NCI-H187 (cell line): ENCODE measurements at places on chromosomes 6 and 20.

DNA sequence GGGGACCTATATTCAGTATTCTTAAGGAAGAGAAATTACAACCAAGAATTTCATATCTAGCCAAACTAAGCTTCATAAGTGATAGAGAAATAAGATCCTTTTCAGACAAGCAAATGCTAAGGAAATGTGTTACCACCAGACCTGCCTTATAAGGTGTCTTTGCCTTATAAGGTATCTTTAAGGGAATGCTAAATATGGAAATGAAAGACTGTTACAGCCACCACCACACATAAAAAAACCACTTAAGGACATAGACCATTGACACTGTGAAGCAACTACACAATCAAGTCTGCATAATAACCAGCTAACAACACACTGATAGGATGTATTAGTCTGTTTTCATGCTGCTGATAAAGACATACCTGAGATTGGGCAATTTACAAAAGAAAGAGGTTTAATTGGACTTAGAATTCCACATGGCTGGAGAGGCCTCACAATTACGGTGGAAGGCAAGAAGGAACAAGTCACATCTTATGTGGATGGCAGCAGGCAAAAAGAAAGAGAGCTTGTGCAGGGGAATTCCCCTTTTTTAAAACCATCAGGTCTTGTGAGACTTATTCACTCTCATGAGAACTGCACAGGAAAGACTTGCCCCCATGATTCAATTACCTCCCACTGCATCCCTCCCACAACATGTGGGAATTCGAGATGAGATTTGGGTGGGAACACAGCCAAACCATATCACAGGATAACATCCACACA lies 119.2 kb upstream of the LAMA2 start:
- no peak for DNase-seq

DNA sequence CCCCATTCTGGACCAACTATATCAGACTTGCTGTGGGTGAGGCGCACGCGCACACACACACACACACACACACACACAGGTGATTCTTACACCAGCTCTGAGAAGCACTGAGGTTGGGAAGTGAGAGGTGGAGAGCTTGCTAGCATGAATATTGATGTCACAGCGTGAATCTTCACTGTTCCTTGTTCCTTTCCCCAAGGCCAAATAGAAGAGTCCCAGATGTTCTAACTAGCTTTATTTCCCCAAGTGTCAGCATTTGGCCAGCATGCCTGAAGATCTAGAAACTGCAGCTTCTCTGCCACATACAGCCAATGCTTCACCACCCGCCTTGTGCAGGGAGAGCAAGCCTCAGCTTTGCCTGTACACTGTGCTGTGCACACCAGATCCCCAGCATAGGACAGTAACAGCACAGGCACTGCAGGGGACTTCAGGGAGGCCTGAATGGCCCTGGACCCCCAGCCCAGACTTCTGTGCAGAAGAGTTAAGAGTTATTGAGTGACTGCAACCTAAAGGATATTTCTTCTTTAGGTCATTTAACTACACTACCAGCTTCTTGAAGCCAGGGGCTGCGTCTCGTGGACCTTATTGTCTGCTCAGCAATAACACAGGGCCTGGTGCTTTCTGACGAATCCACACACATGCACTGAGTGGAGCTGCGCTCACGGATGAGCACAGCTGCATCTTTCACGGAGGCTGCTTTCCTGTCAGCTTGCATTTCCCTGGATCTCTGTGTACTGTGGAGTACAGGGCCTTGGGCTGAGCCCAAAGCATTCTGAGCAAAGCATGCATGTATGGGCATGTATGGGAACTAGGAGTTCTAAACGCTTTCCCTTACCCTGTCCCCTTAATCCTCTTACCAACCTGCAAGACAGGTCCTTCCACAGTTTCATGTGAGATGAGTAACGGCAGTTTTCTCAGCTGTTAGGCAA lies 13.9 kb upstream of the CD93 start:
- no peak for DNase-seq

DNA sequence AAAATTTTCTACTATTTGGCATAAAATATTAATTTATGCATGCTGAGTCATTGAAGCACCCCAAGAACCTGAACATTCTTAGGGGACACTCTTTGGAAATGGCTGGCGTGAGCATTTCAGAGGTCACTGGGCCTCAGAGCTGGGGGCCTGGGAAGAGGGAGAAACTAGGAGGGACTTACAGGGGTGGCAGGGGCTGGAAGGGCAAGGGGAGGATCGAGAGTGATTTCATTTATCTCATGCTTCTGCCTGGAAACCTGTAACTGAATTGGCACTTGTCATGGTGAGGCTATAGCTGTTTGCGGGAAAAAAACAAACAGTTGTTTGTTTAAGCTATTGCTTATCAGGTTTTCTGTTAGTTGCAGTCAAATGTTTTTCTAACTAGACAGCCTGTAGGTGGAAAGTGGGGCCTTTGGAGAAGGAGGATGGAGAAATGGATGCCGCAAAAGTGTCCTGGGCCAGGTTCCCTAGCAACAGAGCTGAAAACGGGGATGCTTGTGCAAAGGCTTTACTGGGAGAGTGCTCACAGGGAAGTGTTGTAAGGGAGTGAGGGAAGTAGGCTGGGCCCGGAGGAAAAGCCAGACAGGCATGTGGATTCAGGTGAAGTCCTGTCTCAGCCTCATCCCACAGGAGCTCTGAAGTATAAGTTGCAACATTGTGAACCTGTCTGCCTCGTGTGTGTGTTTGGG lies 36.4 kb upstream of the KAT14 start:
- no peak for DNase-seq

DNA sequence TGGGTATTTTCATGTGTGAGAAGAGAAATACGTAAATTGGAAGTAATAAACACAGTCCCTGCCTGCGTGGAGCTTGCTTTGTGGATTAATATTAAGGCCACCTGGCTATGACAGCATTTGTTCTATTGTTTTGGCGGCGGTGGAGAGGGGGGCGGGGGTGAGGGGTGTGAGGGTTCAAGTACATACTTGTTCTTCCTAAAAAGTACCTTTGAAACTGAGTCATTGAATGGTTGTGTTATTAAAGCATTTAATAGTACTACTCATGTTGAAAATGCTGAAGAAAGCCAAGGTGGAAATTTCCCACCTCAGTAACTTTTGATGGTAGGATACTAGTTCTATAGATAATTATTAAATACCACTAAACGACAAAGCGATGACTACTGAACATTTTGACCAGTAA lies 95.0 kb downstream of the FOXC1 start:
- DNase-seq: no peak

- no peak for DNase-seq
Observed at GRCh38 chr20:7137395-7138151, 370.1 kb downstream of the BMP2 start.

GRCh38 chr6:41439524-41440418 lies 104.4 kb downstream of the NCR2 start:
- DNase-seq: no peak

DNA sequence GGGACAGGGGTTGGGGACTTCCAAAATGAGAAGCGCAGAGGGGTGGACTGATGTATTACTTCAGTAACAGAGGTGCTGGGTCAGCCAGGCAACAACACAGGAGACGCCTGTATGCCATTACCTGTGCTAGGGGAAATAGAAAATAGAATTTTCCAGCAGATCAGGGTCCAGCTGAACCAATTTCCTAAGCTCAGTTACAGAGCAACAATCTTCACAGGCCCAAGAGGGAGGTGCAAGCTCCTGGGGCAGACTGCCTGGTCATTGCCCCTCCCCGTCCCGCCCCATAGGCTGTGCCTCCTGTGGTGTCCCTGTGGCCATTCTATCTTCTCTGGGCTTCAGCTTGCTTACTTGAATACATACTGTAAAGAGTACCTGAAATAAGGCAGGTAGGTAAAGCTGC lies 3.7 kb downstream of the KCNK5 start:
- DNase-seq: no peak

GRCh38 chr20:17557675-17558006 lies 12.2 kb upstream of the DSTN start:
- no peak for DNase-seq

GRCh38 chr20:38395165-38395564 lies 40.0 kb downstream of the SNHG17 start:
- no peak for DNase-seq

DNA sequence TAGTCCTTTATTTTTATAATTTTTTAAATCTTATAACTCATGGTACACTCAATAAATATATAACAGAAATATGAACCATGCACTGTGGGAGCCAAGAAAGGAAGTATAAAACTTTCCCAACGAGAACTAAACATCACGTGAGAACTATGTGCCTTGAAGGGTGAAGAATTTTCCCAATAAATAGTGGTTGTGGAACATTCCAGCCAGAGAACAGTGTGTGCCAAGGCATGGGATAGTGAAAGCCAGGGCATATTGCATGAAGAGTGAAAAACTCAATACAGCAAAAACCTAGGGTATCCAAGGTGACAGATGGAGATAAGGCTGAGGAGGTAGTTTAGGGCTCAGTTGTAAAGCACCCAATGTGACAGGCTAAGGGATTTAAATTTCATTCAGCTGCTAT lies 86.1 kb downstream of the SIM1 start:
- DNase-seq: no peak
